ENCODE measurements at places on chromosomes 3 and 15.

DNA sequence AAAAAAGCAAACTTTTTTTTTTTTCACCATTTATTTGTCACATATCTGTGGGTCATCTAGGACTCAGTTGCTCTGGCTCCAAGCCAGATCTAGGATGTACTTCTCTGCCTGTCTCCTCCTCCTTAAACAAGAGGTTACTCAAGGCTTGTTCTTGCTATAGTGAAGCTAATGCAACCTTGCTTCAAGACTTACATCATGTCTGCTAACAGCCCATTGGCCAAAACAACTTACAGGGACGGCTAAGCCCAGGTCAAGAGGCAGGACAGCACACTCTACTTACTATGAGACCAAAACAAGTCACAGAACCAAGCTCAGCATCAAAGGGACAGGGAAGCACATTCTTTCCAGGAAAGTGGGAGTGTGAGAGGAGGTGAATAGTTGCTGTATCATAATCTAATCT is 123.8 kb upstream of the BNIP2 start:
- DNase-seq = no peak

GRCh38 chr15:90241343-90242192 is 7.6 kb downstream of the GDPGP1 start:
- no peak for DNase-seq

- DNase-seq = no peak
Observed at GRCh38 chr3:152458376-152459117, 189.8 kb downstream of the MBNL1 start.

DNA sequence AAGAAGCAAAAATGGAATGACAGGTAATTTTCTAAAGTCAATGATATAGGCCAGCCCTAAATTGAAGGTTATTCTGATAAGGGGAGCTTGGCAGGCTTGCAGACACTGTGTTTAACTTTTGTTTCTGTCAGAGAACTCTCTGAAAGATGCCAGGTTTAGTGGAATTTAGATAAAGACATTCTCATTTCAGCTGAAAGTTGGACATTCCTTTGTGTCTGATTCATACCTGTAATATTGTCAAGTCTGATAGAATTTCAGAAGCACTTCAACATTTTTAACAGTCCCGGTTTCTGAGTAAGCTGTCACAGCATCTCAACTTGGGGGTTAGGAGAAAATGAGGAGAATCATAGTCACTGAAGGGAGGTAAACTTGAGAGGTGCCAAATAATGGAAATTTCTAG is 84.0 kb downstream of the DIPK2A start:
- no peak for DNase-seq

DNA sequence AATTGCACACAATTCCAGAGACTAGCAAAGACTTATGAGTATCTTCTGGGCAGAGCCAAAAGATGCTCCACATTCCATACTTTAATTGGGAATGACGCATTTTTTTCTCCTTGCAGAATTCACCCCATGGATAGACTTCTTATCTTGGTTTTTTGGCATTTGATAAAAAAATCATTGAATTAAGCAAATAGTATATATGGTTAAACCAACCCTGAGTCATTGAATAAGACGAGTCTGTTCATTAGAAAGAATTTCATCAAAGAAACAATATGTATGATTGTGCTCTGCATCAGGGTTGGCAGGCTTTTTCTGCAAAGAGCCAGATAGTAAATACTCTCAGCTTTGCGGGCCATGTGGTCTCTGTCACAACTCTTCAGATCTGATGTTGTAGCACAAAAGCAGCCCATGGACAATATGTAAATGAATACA is 9.2 kb upstream of the PDZRN3 start:
- DNase-seq = no peak

DNA sequence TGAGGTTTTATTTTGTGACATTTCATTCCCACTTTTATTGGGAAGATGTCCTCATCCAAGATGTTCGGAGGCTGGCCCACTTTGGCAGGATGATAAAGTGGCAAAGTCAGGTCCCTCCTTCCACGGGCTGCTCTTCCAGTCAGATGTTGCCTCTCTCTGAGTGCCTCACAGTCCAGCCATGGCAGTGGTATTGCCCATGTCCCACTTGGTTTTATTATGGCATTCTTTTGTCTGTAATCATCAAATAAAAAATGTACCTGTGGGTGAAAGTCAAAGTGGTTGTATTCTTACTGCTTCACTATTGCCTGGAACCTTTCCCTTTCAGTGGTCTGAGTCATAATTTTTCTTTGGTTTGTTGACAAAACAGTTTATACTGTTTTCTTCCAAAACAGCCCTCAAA is 20.2 kb downstream of the ARNT2 start:
- DNase-seq = no peak

- DNase-seq = no peak
Observed at GRCh38 chr15:96431786-96432185, 101.3 kb downstream of the NR2F2 start.

DNA sequence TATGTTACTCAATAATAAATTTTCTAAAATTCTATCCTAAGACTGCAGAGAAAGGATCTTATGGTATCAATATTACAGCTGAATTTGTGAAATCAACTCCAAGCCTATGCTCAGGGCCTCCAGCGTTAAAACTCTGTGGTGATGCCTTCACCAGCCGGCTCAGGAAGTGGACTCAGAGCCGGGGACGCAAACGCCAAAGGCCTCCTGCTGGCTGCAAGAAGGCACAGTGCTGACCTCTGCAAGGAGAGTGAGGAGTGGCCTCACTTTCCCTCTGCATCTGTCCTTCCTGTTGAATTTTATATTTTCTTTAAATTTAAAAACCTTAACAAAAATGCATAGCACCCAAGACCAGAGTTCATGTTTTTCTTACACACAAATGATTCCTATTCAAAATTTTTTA is 48.5 kb downstream of the HERC2 start:
- peak; percentile 39 for DNase-seq

DNA sequence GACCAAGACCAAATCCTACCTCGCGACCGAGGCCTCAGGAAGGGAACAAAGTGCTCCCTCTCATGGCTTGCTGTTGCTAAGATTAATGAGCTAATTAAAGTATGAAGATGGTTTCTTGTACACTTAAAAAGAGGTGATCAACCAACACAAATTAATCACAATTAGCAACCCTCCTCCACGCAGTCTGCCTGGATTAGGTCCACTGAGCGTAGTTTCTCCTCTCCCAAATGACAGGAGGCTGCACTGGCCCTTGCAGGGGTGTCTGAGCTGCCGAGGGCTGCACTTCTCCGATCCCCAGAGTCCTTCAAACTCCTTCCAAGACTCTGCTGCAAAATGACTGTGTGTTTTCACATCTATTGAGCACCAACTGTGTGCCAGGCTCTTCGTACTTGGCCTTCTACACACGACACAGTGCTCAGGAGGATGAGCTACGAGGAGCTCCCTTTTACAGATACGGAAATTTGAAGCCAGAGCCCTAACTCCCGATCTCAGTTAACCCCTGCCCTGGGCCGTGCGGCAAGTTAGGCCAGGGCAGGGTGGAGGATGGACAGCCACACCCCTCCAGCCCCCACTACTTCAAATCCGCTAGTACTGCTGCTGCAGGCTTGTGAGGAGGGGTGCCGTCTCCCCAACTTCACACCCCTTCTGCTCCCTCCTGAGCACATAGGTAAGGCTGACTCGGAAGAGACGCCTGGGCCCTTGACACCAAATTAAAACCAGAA is 101.0 kb upstream of the LINGO1 start:
- DNase-seq = no peak

- no peak for DNase-seq
Observed at GRCh38 chr3:107650788-107651187, 128.0 kb downstream of the BBX start.

DNA sequence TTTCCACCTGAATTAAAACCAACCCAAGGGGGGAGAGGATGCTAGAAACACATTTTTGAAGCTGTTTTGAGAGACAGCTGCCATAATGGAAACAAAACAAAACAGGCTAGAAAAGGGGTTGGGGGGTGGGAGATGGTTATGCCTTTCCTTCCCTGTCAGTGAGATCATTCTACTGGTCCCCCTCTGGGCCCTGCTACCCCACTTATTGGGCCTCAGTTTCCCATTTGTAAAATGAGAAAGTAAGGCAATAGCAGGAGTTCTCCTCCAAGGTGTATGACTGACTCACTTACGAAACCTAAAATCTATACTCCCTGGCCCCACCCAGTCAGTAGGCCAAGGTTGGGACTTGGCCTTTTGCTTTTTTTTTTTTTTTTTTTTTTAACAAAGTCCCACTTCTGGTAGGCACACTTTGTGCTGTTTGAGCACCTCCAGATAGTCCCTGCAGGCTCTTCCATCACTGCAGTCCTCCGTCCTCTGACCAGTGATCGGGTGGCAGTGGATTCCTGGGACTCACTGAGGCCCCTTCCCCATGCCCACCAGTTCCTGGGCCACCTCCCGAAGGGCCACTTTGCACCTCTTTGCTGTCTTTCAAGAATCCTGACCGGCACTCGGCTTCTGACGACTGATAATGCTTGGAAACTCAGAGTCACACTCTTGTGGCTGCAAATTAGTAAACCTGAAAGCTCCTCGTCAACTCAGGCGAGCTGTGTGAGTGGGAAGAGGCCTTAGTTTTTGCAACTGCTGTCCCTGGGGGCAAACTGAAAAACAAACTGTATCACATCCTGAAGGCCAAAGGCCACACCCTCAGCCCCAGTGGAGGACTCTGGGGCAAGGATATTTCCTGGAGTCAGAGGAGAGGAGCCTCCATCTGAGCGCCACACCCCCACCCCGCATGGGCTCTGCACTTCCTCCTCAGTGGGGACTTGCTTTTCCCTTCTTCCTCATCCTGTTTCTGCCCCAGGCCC is 6.7 kb upstream of the PSTPIP1 start:
- DNase-seq = peak; percentile 8

DNA sequence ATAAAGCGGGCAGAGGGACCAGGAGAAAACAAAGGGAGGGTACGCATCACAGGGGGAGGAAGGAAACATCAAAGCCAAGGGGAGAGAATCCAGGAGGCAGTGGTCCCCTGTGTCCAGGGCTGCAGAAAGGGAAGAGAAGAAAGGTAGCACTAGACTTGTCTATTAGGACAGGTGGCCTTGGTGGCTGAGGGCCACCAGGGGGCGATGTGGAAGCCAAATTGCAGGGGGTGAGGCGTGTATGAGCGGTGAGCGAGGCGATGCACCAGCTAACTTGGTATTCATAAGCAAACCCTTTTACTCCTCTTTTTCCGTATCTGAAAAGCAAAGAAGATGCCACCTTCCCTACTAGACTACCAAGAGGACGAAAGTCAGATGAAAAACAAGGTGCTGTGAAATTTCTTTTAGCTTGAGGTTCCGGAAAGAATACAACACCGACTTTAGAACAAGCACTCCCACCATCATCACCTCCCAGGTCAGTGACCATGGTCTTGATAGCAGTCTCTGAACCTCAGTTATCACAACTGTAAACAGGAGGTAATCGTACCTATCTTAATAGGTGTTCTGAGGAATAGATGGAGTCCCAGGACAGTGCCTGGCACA is 654.4 kb upstream of the ADAMTS9 start:
- DNase-seq = peak; percentile 87

GRCh38 chr3:20984594-20985205 is 766.3 kb downstream of the ZNF385D start:
- DNase-seq = no peak

DNA sequence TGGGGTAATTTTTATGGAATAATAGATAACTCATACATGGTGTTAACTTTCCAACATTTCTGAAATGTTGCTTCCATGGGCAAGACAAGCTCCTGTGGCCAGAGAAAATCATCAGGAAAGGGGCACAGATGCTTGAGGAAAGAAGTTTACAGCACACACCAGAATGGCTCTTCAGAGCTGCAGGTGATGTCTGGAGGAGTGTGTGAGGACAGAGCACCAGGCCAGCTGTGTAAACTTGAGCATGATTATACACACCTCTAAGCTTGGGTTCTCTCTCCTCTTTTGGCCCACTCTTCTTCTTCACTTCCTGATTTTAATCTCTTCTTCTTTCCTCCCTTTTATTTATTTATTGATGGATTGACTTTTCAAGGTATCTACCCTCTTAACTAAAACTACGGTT is 676.0 kb downstream of the GRM7 start:
- DNase-seq = no peak

- DNase-seq = no peak
Observed at GRCh38 chr3:190645932-190646460, 132.1 kb downstream of the IL1RAP start.

DNA sequence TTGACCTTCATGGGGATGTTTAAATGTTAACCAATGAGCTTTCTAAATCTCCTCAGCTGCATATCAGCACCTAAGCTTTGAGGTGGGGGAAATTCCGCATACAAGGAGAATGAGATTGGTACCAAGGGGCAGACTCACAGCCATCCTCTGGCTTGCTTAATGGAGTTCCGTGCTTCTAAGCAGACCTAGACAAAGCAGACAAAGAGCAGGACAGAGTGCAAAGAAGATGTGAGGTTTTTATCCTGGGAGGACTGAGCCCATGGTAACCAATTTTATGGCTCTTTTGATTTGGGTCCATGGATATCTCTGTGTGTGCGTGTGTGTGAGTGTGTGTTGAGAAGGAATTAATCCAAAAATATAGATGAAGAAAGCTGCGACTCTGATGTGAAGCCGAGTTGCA is 7.5 kb downstream of the TAFA4 start:
- DNase-seq = no peak

DNA sequence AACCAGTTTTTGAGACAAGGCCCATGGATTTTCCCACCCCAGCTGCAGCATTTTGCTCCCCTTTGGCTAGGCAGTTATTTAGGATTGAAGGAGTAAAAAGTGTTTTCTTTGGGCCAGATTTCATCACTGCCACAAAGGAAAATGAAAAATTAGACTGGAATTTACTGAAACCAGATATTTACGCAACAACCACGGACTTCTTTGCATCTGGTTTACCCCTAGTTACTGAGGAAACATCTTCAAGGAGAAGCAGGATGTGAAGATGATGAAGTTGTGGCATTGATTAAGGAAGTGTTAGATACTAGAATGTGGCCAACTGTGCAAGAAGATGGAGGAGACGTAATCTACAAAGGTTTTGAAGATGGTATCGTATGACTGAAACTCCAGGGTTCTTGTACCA is 165.2 kb upstream of the MYRIP start:
- no peak for DNase-seq

- DNase-seq = no peak
Observed at GRCh38 chr15:49059491-49059890, 13.2 kb upstream of the SECISBP2L start.

GRCh38 chr3:40867797-40868196 is 331.5 kb upstream of the CTNNB1 start:
- no peak for DNase-seq

- DNase-seq = peak; percentile 29
Observed at GRCh38 chr3:69425249-69425648, 39.4 kb upstream of the FRMD4B start.

GRCh38 chr3:180534828-180535227 is 67.1 kb upstream of the TTC14 start:
- DNase-seq = no peak

- DNase-seq = no peak
Observed at GRCh38 chr3:185757176-185757575, 67.7 kb downstream of the IGF2BP2 start.

DNA sequence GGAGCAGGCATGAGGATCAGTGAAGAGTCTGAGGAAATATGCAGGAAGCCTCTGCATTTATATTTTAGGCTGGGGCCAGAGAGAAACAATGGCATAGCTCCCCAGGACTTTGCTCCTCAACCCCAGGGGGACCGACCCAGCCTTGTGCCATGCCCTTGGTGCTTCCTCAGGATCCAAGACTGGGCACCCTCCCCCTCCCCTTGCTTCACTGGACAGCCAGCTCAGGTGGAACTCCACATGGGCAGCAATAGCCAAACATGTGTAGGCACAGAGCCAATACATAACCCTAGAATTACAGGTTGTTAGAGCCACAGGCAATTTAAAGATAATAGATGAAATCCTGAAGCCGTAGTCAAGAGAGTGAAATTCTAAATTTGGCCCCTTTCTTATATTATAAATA is 73.0 kb upstream of the ETV5 start:
- DNase-seq = no peak
